ENCODE measurements at places on chromosomes 1 and 21.

- no peak for DNase-seq
Measured at GRCh38 chr21:26388731-26389231, 184.3 kb downstream of the CYYR1 start.

DNA sequence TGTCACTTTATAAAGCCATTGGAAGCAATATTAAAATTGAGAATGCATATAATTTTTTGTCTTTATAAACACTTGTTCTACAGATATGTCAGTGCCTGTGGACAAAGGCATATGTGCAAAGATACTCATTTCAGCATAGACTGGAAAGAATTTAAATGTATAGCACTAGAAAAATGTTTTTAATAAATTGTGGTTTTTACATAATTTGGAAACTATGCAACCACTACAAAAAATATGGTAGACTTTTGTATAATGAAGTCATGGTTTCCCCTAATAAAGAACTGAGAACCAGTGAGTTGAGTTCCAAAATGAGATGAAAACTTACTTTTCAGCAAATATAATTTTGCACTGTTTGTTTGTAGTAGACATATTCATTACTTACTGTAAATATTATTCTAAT lies 48.5 kb downstream of the BRINP3 start:
- DNase-seq: no peak

DNA sequence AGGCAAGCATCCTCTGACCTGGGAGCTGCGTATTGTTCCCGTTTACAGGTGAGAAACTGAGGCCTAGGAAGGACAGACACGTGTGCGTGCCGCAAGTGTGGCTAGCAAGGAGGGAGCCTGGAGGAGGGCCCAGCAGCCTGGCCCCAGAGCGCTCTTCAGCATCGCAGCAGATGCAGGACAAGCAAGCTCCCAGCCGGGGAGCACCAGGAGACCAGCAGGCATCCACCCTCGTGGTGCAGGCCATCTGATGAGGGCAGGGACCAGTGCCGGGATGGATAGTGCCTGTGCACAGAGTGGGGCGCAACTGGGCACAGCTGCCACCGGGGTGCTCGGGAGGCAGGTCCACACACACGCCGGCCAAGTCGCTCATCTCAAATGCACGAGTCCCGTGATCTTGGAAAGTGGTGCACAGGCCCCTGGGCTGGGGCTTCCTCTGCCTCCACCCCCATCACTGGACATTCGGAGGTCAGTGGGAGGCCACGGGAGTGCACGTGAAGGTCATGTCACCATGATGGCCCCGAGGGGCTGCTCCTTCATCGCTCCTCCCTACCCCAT lies 55.1 kb downstream of the COL18A1 start:
- no peak for DNase-seq

GRCh38 chr1:167510244-167510643 lies 8.1 kb downstream of the CD247 start:
- no peak for DNase-seq

DNA sequence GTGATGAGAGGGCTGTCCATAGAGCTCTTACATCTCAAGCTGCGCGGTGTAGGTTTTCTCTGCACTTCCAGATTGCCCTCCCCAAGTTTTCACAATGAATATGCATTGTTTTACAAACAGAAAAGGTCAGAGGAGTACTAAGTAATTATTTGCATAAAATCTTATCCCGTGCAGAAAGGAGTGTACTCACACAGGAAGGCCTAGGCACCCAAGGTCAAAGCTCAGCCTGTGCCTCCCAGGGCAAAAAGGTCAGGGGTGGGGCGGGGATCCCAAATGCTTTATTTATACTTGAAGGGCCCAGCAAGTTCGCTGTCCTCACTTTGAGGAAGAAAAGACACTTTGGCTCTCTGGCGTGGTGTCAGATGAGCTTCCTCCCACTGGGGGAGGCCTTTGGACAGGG lies 10.3 kb upstream of the KCNE1 start:
- DNase-seq: no peak

GRCh38 chr1:197198333-197198732 lies 51.9 kb upstream of the ASPM start:
- DNase-seq: no peak

- no peak for DNase-seq
Measured at GRCh38 chr1:16248007-16248436, 11.0 kb upstream of the CPLANE2 start.

DNA sequence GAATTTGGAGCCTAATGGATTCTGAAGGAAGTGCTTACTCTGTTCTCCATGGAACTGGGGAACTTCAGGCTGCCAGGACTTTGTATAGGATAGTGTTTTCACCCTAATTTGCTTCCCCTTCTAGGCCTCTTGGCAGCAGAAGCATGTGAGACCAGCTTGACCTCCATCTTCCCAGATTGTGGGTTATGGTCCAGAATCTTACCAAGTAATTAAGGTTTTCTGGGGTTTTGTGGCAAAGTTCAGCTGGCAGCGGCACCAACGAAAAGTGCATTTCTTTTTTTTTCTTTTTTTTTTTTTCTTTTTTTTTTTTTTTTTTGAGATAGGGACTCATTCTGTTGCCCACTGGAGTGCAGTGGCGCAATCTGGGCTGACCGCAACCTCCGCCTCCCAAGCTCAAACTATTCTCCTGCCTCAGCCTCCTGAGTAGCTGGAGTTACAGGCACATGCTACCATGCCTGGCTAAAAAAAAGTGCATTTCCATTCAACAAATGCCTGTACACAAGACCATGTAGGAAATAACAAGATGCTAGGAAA lies 3.4 kb upstream of the BMP8A start:
- DNase-seq: no peak

DNA sequence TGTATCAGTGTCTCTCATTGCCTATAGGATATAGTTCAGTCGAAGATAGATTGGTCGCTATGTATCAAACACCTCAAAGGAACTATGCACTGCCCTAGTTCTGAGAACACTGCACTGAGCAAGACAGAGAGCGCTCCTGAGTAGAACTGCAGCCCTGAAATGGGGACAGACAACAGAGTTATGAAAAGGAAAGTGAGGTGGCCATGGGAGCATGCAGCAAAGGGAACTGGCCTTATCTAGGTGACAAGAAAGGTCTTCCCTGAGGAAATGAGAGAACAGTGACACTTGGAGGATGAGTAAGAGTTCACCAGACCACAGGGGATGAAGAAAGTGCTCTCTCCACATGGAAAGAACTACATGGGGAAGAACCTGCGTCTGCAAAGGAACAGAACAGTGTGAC lies 7.5 kb upstream of the G0S2 start:
- DNase-seq: no peak

GRCh38 chr1:245493029-245493428 lies 338.2 kb downstream of the KIF26B start:
- peak; percentile 15 for DNase-seq

GRCh38 chr21:41614511-41614910 lies 106.6 kb upstream of the TMPRSS2 start:
- DNase-seq: no peak

- no peak for DNase-seq
Measured at GRCh38 chr1:232769733-232770132, 35.5 kb upstream of the MAP10 start.

DNA sequence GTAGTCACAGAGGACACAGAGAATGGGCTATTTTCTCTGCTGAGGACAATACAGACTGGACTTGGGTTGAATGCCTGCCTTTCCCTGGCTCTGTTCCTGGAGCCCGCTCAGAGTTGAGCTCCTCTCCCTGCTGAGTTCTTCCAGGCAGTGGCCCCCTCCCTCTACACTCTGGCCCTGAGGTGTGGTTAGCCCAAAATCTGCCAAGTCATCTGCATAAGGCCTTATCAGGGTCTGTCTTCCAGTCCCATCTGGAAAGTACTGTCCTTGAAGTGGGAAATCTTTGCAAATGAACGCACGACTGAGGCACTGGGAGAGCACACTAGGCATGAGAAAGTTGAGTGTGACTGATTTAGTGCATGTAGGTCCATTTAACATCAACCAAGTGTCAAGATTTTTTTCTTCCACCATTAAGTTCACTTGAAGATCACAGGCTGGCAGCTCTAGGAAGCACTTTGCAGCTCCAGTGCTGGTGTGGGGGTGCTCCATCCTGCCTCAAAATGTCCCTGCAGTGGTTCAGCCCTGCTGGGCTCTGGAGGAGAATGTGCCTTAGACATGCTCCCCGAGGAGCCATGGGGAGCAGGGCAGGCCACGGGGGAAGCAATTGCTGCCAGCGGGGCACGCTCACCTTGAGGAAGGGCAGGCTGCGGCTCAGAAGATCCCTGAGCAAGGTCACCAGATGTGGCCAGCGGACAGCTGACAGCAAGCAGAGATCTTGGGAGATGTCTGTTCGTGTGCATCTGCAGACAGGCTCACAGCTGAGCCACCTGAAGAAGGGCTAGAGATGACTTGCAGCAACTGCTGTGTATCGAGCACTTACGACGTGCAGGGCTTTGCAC lies 41.5 kb downstream of the IER5 start:
- no peak for DNase-seq

- no peak for DNase-seq
Measured at GRCh38 chr1:43565600-43566360, 35.1 kb downstream of the PTPRF start.

DNA sequence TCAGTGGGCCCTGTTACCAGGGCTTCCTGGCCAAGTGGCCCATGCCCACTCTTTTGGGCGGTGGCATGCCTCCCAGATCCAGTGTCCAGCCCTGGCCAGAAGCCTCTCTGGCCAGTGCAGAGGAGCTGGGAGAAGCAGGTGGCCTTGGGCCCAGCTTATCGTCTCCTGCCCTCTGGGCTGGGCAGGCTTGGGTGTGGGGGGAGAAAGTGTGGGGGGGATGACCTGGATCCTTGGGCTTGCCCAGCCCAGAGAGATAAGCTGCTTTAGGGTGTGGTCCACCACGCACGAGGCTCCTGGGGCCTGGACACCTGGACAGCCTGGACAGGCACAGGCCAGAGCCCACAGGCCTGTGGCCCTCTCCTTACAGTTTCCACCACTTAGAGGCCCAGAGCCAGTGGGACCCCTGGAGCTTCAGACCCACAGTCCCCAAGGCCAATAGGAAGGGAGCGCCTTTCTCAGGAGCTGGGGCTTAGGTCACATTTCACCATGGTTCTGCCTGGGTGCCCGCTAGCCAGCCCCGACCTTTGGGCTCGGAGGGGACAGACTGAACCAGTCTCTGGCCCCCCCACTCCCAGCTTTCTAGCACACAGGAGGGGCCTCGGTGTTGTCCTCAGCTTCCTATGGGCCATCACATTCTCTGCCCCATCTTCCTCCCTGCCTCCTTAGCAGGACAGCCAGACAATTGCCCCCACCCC lies 1.8 kb downstream of the ESPN start:
- DNase-seq: no peak

DNA sequence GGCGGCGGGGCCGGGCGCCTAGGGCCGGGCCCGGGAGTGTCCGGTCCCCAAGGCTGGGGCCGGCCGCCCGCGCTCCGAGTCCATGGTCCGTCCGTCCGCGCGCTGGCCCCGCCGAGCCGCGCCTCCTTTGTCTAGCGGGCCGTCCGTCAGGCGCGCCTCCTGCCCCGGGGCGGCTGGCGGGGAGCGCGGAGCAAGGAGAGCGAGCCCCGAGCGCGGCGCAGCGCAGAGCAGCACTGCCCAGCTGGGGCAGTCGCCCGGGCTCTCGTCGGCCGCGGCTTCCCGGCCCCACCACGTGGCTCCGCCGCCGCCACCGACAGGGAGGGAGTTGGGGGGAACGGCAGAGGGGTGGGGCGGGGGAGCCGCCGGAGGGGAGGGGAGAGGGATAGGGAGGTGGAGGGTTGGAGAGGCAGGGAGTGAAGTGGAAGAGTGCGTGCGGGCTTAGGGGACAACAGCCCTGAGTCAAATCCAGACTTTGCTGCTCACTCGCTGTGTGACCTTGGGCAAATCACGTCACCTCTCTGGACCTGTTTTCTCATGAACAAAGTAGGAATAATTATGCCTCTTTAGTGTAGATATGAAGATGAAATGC lies at the start of gene NKAIN1:
TSS of gene NKAIN1 (minus strand) at position 235 of the 589 bp plus-strand sequence. CDS start 340 bp downstream, outside the sequence.
- DNase-seq: no peak

GRCh38 chr1:6582370-6582769 lies 2.6 kb downstream of the ZBTB48 start:
- DNase-seq: no peak

DNA sequence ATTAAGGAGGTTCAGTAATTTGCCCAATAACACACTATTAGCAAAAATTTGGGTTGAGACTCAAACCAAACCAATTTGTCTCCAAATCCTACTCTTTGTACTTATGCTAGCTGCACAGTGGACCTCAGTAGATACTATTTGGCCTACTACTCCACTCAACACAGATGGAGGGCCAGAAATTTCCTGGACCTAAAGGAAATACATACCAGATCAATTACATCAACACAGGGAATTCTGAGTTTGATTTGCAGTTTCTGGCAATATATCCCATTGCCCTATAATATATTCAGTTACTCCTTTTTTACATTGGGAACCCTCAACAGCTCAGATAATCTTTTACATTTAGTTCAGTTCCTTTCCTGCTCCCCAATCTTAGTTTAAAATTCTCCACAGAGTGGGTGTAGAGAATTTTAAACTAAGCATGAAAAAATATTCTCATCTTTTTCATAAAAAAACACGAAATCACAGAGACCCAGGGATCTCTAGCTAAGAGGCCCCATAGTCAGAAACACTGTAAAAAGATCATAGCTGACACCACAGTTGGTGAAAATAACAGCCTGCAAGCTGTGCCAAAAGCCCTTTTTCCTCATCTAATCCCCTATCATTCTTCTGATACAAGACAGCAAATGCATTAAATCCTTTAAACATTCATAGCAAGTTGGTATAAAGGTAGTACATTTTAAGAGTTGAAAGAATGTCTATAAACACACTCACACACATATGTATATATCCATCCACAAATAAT lies 317.7 kb upstream of the ESRRG start:
- DNase-seq: no peak

DNA sequence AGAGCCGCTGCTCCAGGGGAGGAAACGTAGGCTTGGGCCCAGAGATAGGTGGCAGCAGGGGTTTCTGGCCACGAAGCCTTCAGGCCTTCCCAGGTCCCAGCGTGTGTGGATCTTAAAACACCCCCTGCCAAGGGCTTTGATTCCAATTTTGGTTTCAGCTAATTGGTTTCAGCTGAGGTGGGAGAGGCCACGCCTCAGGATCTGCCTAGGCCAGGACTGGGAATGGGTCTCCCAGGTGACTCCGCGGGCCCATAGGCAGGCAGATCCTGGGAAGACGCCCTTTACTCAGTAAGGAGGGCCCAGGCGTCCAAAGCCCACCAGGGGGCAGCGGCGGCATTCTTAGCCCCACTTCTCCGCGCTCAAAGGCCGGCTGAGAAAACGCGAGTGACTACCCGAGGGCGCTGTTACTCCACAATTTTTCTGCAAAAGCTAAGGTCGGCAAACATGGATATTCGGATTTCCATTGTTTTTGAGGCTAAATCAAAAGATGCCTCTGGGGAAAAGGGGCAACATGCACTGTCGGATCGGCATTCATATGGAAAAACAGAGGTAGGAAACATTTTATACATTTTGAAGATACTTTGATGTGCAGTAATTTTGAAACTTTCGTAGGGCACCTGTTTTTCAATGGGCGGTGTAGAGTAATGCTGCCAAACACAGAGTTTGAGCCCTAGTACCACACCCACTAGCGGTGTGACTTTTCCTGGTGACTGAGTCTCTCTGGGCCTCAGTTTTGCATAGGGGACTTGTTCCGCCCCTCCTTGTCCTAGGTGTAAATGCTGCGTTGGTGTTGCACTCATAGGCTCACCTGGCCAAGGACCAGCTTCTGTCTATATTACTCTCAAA lies 31.8 kb upstream of the BCL10 start:
- DNase-seq: peak; percentile 89

- no peak for DNase-seq
Measured at GRCh38 chr1:207938016-207938415, 27.1 kb upstream of the CD34 start.

GRCh38 chr1:230863449-230863848 lies 4.9 kb downstream of the C1orf198 start:
- peak; percentile 72 for DNase-seq
